ENCODE measurements at places on chromosomes 1 and 21.

DNA sequence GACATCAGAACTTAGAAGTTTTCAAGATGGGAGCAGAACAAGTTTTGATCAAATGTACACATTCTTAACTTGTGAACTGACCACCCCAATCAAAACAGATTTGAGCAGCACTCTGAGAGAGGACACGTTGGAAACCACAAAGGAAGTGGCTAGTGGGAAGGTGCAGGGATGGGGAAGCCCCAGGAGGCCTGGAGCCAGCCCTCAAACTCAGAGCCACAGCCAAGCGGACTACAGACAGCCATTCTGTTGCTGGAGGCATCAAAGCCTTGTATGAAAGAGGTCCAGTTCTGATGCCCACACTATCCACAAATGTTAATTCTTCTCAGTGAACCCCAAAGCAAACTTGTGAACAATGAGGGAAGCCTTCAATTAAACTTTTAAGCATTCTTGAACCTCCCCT, 143.6 kb upstream of the RAB4A start:
- DNase-seq, result peak; percentile 55

GRCh38 chr1:161733526-161733925, 12.2 kb downstream of the FCRLB start:
- no peak for DNase-seq

- DNase-seq, result no peak
Observed at GRCh38 chr1:200386416-200386815, 23.4 kb downstream of the ZNF281 start.

DNA sequence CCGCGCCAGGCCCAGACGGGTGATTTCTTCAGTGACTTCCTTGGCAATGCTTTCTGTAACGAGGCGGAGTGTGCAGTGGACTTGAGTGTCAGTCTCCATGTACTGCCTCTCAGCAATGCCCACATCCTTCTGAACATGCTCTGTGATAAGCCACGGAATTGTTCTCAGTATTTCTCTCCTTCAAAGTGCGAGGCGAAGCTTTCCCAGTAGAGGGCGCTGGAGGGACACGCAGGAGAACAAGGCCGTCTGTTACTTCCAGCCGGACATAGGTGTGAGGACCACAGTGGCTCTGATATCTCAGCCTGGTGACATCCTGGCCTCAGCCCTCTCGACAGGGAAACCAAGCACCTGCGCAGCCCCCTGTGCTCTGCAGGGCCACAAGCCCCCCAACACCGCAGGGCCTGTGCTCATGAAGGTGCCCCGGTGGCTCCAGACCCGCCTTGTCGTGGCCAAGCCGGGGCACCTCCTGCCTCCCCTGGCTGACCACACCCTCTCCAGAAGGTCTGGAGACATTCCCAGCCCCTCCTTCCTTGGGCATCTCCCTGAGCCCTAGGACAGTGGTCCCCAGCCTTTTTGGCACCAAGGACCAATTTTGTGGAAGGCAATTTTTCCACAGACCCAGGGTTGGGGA, 46.1 kb upstream of the BACE2 start:
- DNase-seq, result peak; percentile 73

DNA sequence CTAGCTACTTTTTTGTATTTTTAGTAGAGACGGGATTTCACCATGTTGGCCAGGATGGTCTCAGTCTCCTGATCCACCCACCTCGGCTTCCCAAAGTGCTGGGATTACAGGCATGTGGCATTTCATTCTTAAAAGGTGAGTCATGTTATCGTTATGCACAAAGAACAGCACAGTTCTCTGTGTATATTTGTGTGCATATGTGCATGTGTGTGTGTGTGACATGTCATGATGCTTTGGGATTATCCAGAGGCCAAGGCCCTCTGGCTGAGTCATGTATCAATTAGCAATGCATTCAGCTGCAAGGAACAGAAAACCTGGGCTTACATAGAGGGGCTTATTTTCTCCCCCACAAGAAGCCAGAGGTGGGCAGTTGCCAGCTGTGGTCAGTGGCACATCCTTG, 301.7 kb upstream of the KAZN start:
- DNase-seq, result no peak

DNA sequence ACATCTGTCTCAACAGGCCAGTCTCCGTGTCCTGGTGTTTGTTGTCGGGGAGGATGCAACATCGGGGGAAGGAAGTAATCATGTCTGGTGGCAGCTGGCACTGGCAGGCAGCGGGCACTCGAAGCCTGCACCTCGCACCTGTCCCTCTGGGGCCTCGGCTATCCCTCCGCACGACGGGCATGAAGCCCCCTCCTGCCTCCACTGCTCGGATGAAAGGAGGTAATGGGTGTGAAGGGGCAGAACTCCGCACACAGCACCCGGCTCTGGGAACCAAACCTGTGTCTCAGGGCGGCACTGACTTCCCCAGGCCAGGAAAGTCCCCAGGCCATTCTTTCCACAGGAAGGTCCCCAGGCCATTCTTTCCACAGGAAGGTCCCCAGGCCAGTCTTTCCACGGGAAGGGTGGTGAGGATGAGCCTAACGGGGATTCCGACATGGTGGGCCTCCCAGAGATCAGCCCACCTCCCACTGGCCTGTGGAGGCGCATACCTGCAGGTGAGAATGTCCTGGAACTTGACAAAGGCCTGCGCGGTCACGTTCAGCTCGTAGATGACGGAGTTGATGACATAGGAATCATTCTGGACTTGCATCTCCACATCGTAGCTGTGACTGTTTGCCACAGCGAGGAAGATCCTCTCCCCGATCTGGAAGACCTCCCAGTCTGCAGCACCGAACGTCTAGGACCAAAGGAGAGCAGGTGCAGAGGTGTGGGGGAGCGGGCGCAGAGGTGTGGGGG, 31.1 kb downstream of the KRTAP10-1 start:
- DNase-seq, result no peak

GRCh38 chr1:1156140-1157032, 17.3 kb upstream of the TTLL10 start:
- no peak for DNase-seq

- no peak for DNase-seq
Observed at GRCh38 chr1:15311122-15311822, 64.2 kb downstream of the FHAD1 start.

DNA sequence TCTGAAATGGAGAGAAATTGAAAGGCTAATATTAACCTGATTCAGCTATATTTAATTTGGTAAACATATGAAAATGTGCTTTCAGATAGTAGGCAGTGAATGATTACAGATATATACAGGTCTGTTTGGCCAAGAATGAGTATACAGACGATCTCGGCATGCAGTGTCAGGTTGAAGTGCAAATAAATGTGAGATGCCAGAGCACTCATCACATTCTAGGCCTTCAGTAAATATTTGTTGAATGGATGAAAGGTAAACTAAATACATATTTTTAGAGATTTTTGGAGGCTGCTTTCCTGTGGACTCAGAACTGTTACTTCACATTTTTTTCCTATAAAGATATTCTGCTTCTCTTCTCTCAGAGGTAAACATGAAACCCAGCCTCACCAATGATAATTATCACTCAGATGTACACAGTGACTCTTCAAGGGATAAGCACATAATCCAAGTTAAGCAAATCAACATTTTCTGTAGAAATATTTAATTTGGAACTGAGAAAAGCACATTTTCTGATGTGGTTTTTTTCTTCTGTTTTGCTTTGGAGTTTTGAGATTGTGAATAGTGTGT, 702.9 kb downstream of the BRINP3 start:
- DNase-seq, result no peak

DNA sequence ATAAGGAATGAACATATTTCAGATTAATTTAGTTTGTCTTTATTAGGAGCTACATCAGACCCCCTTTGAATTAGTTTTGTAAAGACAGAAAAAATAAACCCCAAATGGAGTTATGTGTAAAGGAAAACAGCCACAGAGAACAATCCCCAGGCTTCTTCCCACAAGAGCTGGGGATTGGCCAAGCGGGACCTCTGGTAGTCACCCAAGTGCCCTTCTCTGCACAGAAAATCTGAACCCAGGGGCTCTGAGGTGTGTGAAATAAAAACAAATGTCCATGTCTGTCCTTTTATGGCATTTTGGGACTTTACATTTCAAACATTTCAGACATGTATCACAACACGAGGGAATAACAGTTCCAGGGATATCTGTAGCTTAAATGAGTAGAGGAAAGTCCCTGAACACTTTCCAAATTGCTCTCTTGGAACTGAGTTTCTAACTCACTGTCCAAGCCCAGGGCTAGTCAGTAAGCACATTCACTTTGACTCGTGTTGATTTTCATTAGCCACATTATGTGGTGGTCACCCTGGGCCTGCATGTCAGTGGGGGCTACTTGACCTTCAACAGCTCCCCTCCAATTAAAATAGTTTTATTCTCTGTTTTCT, 22.5 kb downstream of the DPT start:
- no peak for DNase-seq

DNA sequence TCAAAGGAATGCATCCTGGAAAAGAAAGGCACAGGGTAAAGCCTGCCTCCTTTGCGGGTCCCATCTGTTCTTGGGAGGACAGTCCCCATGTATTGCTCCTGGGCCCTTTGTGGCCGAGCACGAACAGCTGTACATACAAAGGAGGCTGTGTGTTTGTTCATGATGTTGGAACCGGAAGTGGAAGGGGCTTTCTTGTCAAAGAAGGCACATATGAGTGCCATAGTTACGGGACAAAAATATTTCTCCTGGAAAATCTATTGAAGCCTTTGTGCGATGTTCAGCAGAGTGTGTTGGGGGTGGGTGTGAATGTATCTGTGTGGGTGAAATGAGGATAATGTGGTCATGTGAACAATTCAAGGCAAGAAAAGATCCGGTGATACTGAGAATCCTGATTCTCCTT, 297.6 kb downstream of the DISC1 start:
- DNase-seq, result no peak

GRCh38 chr1:87437663-87438295, 109.1 kb downstream of the LMO4 start:
- no peak for DNase-seq

- no peak for DNase-seq
Observed at GRCh38 chr21:15408089-15408488, 321.7 kb upstream of the USP25 start.

DNA sequence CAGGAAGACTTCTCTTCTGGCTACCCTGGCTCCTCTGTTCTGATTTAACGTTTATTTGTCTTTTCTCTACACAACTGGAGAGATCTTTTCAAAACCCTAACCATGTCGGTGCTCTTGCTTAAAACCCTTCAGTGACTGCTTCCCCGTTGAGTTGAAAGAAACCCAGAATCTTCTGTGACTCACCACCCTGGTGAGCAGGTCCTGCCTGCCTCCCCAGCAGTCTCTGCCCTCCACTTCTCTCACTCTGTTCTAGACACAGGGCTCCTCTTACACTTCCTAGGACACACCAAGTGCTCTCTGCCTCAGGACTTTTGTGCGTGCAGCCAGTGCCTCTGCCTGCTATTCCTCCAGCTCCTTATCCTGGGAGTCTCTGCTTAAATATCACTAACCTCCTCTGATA, 131.4 kb downstream of the IER5 start:
- DNase-seq, result no peak

DNA sequence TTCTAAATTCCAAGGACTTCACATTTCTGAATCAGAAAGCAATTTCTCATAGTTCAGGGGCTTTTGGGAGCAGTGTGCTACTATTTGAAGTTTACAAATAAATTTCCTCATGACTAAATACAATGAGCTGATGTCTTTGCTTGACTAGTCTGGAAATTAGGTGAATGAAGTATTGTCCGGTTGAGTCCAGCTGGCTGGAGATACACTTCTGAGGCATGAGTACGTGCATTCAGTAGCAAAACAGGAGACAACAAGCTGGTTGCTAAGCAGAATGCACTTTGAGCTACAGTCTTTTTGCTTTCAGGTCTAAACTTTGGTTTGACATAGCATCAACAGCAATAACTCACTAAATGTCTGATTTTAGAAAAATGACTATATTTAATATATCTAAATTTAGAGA, 27.1 kb downstream of the ZNHIT6 start:
- DNase-seq, result no peak

- no peak for DNase-seq
Observed at GRCh38 chr1:241442686-241443085, 76.9 kb downstream of the FH start.

- no peak for DNase-seq
Observed at GRCh38 chr1:241048622-241049021, 308.4 kb downstream of the RGS7 start.

GRCh38 chr21:17732306-17732705, 86.8 kb downstream of the C21orf91 start:
- DNase-seq, result no peak

DNA sequence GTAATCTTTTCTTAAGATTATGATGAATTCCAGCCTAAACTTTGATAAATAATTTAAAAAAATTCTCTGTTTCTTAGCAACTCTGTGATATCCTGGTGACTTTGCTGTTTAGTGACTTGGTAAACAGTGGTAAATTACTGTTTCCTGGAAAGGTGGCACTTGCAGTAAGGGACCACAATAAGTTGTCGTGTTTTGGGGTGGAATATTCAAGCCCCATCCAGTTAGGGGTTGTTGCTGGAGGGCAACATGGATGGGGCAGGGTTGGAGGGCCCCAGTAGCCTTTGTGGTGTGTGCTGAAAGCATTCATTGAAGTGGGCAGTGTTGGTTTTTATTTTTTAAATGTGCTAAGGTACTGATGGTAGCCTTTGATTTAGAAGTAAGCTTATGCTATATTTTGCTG, 30.3 kb downstream of the PRDM2 start:
- no peak for DNase-seq

DNA sequence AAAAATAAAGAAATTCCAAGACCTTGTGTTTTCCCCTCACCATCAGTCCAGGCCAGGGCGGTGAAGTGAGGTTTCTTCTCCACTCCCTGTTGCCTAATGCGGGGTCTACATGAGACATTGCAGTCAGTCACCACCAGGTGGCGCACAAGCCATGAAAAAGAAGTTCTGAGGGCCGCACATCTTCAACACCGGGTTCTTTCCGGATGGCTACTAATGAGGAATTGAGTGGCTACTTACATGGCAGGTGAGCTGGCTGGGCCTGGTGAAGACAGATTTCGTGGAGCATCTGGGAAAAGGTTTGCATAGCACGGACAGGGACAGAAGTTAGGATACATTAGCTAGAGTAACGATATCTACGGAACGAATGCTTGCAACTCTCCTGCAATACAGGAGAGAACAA, 15.8 kb upstream of the S100A11 start:
- DNase-seq, result peak; percentile 91

DNA sequence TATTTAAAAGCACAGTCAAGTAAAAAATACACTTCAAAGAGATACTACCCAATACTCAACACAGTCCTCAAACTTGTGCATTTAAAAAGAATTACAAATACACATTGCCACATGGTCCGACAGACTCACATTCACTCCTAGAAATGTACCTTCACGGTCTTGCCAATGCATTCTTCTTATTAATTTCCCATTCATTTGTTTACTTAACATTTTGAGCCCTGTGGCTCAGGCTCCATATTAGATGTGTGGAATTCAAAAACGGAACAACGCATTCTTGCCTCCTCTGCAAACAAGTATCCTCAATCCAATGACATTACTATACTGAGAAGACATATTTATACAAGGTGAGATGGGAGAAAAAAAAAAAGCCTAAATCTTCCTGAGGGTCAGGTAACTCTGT, 2.5 kb upstream of the DUSP23 start:
- DNase-seq, result no peak
